ENCODE measurements at places on chromosomes 4 and X. TPM values are rescaled to one million over a fixed set of nuclear protein-coding genes. Genes with fewer than 3 reads are reported as not detected.

DNA sequence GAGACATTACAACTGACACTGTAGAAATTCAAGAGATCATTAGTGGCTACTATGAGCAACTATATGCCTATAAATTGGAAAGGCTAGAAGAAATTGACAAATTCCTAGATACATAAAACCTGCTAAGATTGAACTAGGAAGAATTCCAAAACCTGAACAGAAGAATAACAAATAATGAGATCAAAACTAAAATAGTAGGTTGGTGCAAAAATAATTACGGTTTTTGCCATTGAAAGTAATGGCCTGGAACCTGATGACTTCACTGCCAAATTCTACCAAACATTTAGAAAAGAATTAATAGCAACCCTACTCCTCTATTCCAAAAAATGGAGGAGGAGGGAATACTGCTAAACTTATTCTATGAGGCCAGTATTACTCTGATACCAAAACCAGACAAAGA is 824.9 kb downstream of the KLHL13 start:
- DNase-seq = no peak

- DNase-seq = no peak
Observed at GRCh38 chr4:17680559-17681280, 66.3 kb downstream of the MED28 start.

GRCh38 chr4:114386637-114387233 is 211.9 kb upstream of the UGT8 start:
- peak; percentile 7 for DNase-seq

GRCh38 chrX:77450996-77451395 is 3.8 kb downstream of the FGF16 start:
- no peak for DNase-seq

GRCh38 chrX:20665481-20665880 is 398.8 kb upstream of the RPS6KA3 start:
- no peak for DNase-seq

RHOXF2B gene
- not detected for total RNA-seq

DNA sequence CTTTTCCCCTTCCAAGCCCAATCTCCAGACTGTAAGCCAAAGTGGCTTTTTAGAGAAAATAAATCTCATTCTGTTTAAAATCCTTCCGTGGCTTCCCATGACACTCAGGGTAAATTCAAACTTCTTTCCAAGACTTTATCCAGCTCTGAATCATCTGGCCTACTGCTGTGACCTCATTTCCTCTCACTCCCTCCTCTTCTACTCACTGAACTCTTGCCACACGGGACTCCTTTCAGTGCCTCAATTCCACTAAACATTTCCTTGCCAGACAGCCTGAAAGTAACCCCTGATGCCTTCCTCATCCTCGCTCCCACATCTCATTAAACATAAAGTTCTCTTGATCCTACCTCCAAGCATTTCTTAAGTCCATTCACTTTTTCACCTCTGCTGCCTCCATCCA is 27.8 kb upstream of the RNF128 start:
- DNase-seq = no peak

DNA sequence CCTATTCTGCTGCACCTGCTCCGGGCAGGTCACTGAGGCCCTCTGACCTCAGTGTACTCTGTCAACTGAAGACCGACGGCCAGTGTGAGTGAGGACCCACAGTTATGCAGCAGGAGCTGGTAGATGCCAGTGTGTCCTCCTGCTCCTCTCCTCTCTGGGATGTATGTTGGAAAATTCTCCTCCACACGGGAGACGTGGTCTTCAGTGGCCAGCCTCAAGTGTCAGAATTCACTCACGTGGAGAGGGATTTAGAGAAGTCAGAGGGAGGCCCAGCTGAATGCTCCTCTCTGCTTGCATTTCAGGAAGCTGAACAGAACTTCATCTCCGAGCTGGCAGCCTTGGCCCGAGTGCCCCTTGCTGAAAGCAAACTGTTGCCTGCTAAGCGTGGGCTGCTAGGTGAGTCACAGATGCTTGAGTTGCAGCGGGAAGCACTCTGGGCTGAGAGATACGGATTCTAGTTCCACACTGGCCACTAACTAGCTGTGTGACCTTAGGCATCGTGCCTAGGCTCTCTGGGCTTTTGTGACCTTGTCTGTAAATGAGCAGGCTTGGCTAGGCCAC is 83.6 kb downstream of the CRMP1 start:
- DNase-seq = no peak

EXOC1L gene
- not detected for total RNA-seq

DNA sequence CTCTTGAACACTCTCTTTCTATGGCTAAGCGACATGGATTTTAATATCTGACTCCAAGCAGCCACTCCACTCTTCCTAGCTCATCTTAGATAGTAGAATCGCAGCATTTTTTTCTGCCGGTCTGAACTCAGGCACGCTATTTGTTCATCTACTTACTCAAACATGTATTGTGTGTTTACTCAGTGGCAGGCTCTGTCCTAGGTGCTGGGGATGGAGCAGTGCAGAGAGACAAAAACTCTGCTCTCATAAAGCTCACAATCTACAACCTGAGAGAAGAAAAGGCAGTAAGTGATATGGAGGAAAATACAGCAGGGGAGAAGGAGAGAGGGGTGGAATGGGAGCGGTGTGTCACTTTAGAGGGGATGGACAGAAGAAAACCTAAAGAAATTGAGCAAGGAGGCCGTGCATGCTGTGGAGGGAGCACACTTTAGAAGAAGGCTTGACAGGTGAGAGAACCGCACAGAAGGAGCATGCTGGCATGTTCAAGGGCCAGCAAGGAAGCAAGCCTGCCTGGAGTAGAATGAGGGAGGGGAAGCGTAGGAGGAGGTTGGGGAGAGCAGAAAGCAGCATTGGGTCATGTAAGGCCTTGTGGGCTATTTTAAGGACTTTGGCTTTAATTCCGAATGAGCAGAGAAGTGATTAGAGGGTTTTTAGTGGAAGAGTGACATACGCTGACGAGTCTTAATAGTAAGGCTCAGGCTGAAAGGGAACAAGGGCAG is 132.0 kb downstream of the ANK2 start:
- no peak for DNase-seq

- DNase-seq = no peak
Observed at GRCh38 chr4:140076307-140076706, 77.7 kb downstream of the MAML3 start.

DNA sequence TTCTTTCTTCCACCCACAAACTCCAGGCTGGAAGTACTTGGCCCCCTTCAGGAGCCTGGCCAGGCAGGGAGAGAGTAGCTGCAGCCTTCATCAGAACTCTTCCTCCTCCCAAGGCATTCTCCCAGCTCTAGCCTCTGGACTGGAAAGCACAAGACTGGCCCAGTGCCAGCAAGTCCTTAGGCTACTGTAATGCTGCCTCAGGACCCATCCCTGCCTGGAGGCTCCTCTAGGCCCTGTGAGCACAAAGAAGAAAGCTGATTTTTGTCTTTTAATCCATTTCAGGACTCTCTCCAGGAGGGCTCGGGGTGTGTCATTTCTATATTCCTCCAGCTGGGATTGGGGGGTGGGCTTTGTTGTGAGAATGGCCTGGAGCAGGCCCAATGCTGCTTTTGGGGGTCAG is 10.8 kb downstream of the AWAT2 start:
- DNase-seq = no peak

GRCh38 chrX:134622056-134622812 is 36.0 kb downstream of the PLAC1 start:
- peak; percentile 46 for DNase-seq

GRCh38 chr4:183471946-183472708 is 27.7 kb downstream of the CDKN2AIP start:
- peak; percentile 91 for DNase-seq

PDGFRA gene
- total RNA-seq = not detected

ZIC3 gene
- total RNA-seq = not detected

TAF7L gene
- total RNA-seq = not detected

GK gene
- total RNA-seq = 85.9 TPM

- no peak for DNase-seq
Observed at GRCh38 chr4:187449702-187450101, 545.9 kb upstream of the ZFP42 start.

GRCh38 chrX:13966071-13966792 is 63.5 kb downstream of the GEMIN8 start:
- DNase-seq = no peak

SLC25A4 gene
- 5.0 TPM for total RNA-seq

DNA sequence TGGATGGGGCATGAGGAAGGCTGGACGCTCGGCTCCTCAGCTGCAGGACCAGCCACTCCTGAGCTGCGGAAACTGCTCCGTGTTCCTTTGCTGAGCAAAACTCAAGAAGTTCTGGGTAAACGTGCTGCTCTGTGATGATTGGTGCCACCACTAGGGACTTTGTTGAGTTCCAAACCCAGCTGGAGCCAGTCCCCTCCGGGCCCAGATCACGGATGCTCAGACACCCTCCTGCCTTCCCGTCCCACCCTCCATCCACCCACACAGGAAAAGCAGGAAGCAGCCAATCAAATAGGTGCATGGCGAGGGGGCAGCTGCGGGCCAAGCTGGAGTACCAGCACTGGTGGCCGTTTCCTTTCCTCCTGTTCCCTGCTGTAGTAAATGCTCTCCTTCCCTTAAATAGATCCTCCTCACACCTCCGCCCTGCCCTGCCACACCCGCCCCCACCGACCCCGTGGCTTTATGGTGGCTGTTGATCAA is 68.0 kb downstream of the ADRA2C start:
- no peak for DNase-seq

GRCh38 chrX:131477498-131477897 is 66.4 kb upstream of the OR13H1 start:
- no peak for DNase-seq
